ENCODE measurements at places on chromosomes 7 and 10.

DNA sequence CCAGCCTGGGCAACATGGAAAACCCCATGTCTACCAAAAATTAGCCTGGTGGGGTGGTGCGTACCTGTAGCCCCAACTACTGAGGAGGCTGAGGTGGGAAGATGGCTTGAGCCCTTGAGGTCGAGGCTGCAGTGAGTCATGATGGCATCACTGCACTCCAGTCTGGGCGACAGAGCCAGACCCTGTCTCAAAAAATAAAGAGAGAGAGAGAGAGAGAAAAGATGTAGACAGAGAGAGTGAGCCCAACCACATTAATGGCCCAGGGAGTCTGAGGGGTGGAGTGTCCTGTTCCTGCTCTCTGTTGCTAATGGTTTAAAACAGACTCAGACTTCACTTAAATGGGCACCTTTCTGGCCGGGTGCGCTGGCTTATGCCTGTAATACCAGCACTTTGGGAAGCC lies 455.7 kb upstream of the GALNT17 start:
- DNase-seq: no peak

DNA sequence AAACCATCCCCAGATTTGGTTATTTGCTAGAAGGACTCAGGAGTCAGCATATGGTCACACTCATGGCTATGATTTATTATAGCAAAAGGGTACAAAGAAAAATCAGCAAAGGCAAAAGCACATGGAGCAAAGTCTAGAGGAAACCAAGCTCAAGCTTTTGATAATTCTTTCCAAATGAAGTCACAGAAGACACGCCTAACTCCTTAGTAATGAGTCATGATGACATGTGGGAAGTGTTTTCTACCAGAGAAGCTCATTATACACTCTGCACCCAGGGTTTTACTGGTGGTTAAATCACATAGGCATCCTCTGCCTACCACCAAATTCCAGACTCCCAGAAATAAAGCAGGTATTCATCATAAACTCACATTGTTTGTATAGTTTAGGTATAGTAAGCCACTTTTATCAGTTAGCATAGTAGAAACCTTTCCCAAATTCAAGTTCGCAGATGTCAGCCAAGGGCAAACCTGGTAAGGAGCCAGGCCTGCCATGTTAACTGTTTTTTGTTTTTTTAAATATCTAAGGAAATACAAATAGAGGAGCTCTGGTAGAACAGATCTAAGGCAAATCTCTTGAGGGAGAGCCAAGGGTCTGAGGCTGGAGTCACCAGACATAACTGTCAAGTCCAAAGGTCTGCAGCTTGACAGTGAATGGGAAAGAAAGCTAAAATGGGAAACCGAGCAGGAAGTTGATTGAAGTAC lies 15.4 kb upstream of the HIBADH start:
- no peak for DNase-seq

- no peak for DNase-seq
These were observed 425.5 kb downstream of the CNTNAP2 start for GRCh38 chr7:146542101-146542500.

DNA sequence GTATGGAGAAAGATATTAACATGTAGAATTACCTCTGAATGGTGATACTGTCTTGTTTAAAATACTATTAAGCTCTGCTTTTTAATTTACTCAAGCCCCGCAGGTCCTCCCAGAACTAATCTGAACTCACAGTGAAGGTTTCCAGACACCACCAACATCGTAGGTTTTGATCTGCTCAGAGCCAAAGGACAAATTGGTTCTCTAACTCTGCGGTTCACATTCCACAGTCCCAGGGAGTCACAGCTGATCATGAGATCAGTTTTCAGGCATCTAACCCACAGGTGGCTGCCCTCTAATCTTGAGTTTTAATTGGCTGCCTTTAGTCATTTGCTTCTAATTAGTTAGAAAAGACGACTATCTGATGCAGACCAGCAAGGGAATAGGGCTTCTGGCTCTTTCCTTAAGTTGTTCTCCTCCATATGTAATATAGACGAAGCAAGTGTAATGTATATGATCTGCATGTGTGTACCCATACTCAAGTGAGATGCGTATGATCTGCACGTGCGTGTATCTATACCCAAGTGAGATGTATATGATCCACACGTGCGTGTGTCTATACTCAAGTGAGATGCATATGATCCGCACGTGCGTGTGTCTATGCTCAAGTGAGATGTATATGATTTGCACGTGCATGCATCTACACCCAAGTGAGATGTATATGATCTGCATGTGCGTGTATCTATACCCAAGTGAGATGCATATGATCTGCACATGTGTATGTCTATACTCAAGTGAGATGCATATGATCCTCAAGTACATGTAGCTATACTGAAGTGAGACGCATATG lies 331.5 kb upstream of the NPVF start:
- no peak for DNase-seq

- DNase-seq: no peak
These were observed 14.0 kb upstream of the SLC18A2 start for GRCh38 chr10:117226813-117227451.

DNA sequence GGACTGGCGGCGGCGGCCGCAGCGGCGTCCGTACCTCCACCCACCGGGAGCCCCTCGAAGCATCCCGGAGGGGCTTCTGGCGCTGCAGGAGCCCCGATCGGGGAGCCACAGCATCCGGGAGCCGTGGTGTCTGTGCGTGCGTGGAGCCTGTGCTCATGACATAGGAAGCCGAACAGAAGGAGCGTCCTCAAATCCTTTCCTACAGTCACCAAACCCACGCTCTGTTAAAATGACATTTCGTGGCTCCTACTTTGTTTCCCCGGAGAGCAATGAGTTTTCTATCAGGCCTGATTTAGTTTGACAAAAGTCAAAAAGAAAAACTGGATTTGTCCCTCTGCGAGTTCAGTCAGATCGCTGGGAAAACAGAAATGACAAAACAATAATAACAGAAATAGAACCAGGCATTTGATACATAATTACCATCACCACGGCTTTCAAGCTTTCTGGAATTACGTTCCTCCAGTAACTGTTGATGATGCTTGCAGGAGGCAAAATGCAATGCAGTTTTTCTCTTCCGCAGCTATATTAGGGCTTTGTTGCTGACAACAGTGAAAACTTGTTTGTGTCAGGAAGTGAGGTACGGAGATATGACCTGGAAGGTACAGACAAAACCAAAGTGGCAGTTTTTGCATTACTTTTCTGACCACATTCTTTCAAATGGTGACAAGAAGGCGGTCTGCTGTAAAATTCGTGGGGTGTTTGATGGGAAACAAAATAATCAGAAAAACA lies 219.3 kb upstream of the MKLN1 start:
- DNase-seq: peak; percentile 13

GRCh38 chr7:127677433-127678230 lies 25.6 kb downstream of the SND1 start:
- DNase-seq: no peak

DNA sequence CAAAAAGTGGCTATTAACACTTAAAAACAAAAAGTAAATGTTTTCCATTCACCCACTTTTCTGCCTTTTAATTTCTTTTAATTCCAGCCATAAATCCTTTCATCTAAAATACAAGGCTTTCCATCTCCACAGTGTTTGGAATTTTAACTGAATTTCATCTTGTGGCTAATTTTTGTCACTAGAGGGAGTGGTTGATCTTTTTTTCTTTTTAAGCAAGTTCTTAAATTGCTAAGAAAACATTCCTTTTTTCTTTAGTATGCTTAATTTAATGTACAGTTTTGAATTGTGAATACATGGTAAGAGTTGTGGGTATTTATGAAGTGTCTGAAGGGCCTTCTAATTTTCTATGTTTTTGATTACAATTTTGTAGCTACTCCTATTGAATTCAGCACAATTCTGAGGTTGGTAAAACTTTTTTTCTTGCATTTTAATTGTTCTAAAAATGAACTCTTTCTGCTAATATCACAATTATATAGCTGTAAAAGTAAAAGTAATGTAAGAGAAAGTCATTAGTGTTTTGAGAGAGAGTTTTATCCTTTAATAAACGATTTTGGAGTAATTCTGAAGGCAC lies 54.9 kb upstream of the ANK3 start:
- no peak for DNase-seq

DNA sequence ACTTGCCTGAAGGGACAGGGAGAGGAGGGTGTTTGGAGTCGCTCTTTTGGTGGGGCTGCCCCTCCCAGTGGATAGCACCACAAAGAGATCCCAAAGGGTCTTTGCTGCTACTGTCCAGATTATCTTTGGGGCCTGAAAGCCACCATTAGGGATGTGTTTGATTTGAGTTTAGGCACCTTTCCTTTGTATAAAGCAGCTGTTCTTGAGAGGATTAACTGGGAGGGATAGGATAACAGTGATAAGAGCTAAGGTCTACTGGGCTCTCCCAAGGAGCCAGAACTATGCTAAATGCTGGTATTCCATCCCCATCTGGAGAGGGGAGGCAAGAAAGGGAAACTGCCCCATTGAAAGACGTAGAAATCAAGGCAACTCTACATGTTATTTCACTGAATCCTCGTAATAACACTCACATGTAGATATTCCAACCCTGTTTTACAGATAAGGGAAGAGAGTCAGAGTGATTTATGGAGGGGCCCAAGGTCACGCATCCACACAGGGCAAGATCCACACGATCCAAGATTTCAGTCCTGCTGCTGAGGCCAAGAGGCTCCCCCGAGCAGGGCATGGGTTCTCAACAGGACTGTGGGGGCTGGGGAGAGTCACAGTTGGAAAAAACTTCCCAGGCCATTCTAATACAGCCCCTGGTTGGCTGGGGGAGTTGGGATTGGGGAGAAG lies 11.1 kb upstream of the TCF7L2 start:
- no peak for DNase-seq

DNA sequence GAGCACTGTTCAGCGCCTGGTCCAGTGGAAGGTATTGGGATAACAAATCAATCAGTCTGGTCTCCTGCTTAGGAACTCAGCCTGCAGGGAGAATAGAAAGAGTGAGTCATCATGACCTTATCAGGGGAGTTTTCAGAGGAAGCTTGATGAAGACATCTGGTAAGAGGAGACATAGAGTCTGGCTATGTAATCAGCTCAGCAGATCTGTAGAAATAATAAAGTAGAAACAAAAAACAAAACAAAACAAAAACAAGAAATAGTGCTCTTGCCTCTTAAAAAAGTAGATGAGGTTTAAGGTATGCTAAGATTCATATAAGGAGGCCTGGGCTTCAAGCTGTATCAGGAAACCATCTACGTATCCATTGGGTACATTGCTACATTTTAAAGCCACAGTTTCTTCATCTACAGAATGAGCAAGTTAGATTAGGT lies 14.4 kb downstream of the TAS2R41 start:
- DNase-seq: no peak

DNA sequence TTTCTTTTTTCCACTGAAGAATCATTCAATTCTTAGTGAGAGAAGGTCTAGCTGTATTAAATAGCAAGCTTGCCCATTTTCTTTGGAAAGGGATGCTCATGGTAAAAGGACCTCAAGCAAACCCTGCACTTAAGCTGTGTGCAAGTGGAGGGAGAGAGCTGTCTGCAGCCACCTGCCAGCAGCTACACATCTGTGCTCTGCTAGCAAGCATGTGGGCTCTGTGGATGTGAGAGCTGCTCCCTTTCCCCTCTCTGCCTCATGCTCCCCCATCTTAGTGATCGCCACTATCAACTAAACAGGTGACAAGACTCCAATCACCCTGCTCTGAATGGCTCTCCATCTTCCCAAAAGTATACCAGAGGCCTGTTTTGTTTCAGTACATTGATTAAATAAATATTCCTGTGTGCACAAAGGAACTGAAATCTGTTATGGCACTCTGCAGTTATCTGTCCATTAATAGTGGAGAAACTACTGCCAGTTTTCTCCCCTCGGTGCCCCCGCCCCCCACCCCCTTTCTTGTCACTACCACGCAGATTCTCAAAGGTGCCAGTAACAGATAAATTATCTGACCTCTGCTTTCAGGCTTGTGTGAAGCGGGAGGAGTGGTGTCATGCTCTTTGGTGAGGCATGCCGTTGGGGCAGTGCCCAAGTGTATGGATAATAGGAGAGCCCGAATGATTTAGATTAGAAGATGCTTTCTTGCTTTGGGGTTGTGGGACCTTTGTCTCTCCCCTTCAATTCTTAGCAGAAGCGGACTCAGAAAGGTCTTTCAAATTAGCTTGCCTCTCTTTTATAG lies 26.4 kb downstream of the AUTS2 start:
- DNase-seq: no peak

GRCh38 chr7:124813994-124814798 lies 48.6 kb upstream of the GPR37 start:
- DNase-seq: no peak

GRCh38 chr7:103657474-103657894 lies 211.5 kb upstream of the SLC26A5 start:
- no peak for DNase-seq

- no peak for DNase-seq
These were observed 62.4 kb upstream of the LRRC18 start for GRCh38 chr10:49001870-49002672.

GRCh38 chr7:157622000-157622399 lies 285.2 kb downstream of the DNAJB6 start:
- DNase-seq: no peak

DNA sequence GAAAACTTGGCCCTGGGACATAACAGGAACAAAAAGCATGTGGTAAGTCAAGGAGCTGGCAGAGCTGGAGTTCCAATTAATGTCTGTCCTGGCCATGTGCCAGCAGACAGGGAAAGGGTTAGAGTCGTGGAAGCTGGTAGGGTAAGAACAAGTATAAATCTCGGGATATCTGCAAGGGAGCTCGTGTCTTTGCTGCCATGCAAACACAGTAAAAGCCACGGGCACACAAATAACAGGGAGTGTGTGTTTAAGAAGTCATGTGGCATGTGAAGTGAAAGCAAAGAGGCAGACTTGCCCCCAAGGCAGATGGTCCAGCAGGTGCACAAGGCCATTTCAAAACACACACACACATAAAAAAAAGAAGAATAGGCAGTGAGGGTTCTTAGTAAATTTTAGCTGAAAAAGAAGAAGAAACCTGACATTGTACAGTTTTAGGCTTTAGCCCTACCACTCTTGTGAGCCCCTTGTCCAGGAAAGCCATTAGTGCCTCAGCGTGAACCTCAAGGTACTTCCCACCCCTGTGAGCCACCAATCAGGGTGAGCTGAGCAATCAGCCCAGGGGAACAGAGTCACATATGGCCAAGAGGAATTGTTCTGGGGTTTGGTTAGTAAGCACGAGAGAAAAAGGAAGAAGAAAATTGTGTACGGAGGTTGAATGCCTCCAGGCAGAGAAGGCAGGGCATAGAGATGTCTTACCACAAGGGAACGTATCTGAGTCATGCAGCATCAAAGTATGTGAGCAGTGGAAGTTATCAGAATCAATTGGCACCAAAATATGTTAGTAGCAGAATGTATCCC lies 32.8 kb upstream of the ARHGAP12 start:
- no peak for DNase-seq
